Liver (tissue), 10 donors: ENCODE measurements at places on chromosomes 1 and 21.

DNA sequence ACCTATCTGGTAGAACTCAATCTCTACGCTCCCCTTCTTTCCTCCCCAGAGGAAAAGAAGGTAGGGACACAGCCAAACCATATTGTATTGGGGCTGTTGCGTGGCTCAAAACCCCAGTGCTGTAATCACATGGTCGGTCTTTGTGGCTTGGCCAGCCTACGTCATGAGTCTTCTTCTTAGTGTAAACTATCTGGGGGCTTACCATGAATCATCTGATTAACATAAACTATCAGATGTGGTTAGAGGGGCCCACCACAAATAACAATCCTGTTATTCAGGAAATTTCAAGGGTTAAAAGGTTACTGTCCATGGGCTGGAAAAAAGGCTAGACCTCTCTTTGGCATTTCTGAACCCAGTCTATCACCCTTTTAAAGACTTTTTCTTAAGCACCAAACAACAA, 49.5 kb upstream of the GPR52 start:
- H3K36me3 ChIP-seq, result peaks cover 2% of the 10 kb centered on the region
- no peaks in the 10 kb centered on the region for H3K4me1 ChIP-seq
- no peak overlapping the region for H3K27ac ChIP-seq
- no peak overlapping the region for H3K4me3 ChIP-seq
- no peaks in the 10 kb centered on the region for H3K27me3 ChIP-seq

DNA sequence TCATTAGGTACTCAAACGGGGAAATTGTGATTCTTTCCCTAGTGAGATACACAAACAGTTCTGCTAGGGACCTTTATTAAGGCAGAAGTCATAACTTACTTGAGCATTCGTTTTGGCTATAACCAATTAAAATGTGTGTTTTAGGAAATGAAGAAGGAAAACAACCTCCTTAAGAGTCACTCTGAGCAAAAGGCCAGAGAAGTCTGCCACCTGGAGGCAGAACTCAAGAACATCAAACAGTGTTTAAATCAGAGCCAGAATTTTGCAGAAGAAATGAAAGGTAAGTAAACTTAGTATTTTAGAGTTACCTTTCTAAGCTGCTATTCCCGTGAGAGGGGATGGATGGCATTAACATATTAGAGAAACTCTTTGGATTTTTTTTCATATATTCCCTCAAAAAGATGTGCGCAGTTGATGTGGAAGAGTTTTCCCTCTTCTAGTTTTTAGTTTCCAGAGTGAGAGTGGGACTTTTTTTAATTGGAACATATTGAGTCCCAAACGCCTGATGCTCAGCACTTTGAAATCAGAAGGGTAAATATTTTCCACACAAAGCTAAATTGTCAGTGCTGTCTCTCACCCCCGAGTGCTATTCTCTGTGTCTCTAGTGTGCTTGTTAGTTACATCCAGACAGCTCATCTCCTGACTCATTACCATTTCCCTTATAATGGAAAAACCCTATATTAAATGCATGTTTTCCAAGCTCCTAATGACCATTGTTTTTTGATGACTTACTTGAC, 34.9 kb downstream of the CENPF start:
- H3K4me3 ChIP-seq, result no peak overlapping the region
- no peaks in the 10 kb centered on the region for H3K4me1 ChIP-seq
- H3K27ac ChIP-seq, result no peak overlapping the region
- H3K27me3 ChIP-seq, result no peaks in the 10 kb centered on the region
- H3K36me3 ChIP-seq, result no peaks in the 10 kb centered on the region

DNA sequence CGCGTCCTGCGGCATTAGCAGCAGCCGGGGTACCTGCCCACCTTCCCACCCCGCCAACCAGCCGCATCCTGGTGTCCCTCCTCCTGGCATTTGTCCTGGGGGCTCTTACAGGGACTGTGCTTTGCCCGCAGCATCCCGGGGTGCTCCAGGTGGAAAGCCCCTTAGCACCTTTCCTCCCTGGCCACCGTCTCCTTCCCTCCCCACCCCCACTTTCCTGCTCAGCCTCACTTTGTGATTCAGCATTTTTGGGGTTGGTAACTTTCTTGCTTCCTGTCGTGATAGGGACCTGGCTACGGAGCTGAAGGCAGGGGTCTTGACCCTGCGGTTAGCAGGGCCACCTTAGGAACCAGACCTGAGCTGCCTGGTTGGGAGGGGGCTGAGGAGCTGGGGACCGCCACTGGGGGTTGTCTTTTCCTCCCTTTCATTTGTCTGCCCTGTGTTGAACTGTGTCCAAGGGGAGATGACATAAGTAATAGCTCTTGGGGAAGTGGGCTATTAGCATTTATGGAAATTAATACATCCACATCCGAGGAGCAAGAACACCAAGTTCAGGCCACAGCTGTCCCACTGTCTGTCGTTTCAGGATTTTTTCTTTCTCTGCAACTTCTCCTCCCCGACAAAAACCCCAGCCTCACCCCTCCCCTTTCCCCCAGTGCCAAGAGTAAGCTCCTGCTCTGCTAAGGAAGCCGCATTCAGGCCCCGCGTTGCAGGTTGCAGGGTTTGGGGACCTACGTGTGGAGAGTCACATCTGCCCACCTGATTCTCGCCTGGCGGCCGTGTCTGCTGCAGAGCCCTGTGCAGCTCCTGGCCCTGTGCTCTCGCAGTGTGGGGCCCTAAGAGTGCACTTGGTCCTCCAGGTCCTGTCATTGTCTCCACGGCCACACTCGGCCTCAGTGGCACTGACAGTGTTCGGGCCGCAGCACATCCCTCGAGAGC, 1.6 kb upstream of the NPHP4 start:
- no peak overlapping the region for H3K4me3 ChIP-seq
- DNase-seq, result no peak
- no peaks in the 10 kb centered on the region for H3K36me3 ChIP-seq
- H3K27ac ChIP-seq, result peak overlapping the region; percentile 31

DNA sequence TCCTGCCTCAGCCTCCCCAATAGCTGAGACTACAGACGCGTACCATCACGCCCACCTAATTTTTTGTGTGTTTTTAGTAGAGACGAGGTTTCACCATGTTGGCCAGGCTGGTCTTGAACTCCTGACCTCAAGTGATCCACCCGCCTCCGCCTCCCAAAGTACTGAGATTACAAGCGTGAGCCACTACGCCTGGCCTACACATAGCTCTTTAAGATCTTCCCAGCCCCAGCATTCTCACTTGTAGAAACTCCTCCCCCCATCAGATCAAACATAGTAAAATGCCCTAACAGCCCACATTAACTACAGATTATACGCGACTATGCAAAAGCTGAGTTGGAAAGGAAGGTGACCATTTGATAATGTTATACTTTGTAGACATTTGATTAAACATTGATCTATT, 634.8 kb downstream of the MATN1 start:
- H3K4me3 ChIP-seq, result no peak overlapping the region
- H3K36me3 ChIP-seq, result no peaks in the 10 kb centered on the region
- H3K4me1 ChIP-seq, result peaks cover 4% of the 10 kb centered on the region

- DNase-seq, result no peak
- H3K27ac ChIP-seq, result no peak overlapping the region
- no peaks in the 10 kb centered on the region for H3K4me1 ChIP-seq
- H3K4me3 ChIP-seq, result no peak overlapping the region
These were observed 158.9 kb downstream of the ST6GALNAC5 start for GRCh38 chr1:77026135-77026534.

DNA sequence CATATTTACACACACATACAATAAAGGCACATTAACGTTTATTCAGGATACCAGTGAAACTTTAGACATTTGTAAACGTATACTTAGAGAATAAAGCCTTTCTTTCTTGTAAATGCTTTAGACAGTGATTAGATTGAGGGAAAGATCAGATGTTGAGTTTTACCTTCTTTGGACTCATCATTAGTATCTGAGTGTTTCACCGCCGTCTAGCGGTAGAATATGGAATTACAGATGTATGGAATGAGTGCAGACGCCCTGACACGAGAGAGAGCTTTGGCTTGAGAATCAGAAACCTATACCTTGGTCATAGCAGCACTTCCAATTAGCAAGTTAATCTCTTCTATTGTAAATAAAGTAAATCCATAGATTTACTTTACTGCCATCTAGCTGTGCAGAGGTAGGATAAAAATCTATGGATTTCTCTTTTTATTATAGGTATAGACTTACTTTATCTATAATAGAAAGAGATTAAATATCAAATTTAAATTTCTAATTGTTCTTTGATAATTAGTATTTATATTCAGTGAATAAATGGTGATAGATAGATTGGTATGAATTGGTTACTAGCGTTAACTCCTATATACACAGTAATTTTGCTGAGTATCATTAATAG, 12.6 kb downstream of the FLG2 start:
- no peaks in the 10 kb centered on the region for H3K36me3 ChIP-seq
- no peak overlapping the region for H3K4me3 ChIP-seq
- no peaks in the 10 kb centered on the region for H3K27me3 ChIP-seq
- H3K27ac ChIP-seq, result no peak overlapping the region
- no peaks in the 10 kb centered on the region for H3K4me1 ChIP-seq

GRCh38 chr21:25995278-25995677, 175.3 kb downstream of the APP start:
- no peak overlapping the region for H3K27ac ChIP-seq
- no peaks in the 10 kb centered on the region for H3K27me3 ChIP-seq
- no peak for DNase-seq
- no peaks in the 10 kb centered on the region for H3K4me1 ChIP-seq
- H3K36me3 ChIP-seq, result peaks cover 12% of the 10 kb centered on the region

DNA sequence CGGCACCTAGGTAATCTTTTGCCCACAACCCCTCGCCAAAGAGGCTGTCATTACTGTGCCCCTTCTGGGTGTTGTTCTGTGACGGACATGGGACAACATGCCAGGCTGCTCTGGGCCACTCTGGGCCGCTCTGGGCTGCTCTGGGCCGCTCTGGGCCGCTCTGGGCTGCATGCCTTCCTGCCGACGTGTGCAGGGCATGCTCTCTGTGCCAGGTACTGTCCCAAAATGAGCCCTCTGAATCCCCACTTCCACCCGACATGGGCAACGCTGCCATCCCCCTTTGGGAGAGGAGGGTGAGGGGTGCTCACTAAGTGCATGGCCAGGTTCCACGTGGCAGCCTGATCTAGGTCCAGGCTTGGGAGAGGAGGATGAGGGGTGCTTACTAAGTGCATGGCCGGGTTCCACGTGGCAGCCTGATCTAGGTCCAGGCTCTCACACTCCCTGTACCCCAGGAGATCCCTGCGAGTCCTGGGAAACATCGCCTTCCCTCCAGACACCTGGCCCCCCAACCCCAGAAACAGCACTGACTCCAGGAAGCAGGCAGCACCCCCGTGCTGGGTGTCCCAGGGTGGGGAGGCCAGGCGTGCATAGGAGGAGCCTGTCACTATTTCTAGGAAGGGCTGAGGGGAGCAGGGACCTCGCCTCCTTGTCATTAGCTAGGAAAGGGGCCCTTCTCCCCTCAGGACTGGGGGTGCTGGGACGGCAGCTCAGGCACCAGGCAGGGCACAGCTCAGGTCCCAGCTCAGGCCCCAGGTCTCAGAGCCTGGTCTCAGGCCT, 16.5 kb downstream of the TTC34 start:
- no peak for DNase-seq
- no peak overlapping the region for H3K4me3 ChIP-seq
- no peak overlapping the region for H3K27ac ChIP-seq

GRCh38 chr1:58063095-58063494, 483.4 kb downstream of the OMA1 start:
- H3K4me1 ChIP-seq, result no peaks in the 10 kb centered on the region
- H3K36me3 ChIP-seq, result no peaks in the 10 kb centered on the region
- no peak for DNase-seq

DNA sequence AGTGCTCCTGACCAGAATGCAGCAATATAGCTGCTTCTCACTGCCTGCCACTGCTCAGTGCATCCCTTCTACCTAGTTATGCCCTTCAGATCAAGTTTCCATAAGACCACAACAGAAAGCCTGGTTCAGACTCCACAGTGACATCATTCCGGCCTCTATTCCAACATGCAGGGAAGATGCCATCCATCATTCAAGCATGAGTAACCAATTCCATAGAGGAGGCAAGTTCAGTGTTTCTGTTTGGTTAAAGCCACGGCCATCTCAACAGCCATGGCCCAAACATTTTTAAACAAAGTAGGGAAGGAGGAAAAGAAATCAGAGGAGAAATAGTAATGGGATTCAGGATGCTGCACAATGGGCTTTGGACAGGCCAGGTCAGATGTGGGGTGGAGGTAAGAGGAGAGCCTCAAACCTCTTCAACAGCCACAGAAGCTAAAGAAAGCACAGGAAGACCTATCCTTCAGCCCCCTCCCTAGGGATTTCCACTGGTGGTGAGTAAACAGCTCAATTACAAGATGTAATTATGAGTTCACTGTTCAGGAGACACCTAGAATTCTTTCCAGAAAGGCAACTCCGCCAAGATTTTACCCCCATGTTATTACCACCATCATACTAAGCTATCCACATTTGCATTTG, 484.9 kb downstream of the SETD4 start:
- no peaks in the 10 kb centered on the region for H3K27me3 ChIP-seq
- H3K4me3 ChIP-seq, result no peak overlapping the region
- H3K4me1 ChIP-seq, result no peaks in the 10 kb centered on the region

GRCh38 chr1:8361198-8361849, 43.4 kb downstream of the SLC45A1 start:
- no peak overlapping the region for H3K27ac ChIP-seq
- DNase-seq, result no peak
- H3K4me3 ChIP-seq, result no peak overlapping the region
- peaks cover 49% of the 10 kb centered on the region for H3K36me3 ChIP-seq
- H3K4me1 ChIP-seq, result peaks cover 31% of the 10 kb centered on the region

- no peaks in the 10 kb centered on the region for H3K27me3 ChIP-seq
- H3K4me3 ChIP-seq, result no peak overlapping the region
- no peaks in the 10 kb centered on the region for H3K36me3 ChIP-seq
- H3K4me1 ChIP-seq, result no peaks in the 10 kb centered on the region
- no peak for DNase-seq
- H3K27ac ChIP-seq, result no peak overlapping the region
These were observed 7.5 kb upstream of the EVI5 start for GRCh38 chr1:92792340-92792782.

- no peak for DNase-seq
- H3K27me3 ChIP-seq, result no peaks in the 10 kb centered on the region
- peaks cover 7% of the 10 kb centered on the region for H3K36me3 ChIP-seq
- no peak overlapping the region for H3K4me3 ChIP-seq
These were observed 77.9 kb downstream of the PLPP3 start for GRCh38 chr1:56501426-56501825.

DNA sequence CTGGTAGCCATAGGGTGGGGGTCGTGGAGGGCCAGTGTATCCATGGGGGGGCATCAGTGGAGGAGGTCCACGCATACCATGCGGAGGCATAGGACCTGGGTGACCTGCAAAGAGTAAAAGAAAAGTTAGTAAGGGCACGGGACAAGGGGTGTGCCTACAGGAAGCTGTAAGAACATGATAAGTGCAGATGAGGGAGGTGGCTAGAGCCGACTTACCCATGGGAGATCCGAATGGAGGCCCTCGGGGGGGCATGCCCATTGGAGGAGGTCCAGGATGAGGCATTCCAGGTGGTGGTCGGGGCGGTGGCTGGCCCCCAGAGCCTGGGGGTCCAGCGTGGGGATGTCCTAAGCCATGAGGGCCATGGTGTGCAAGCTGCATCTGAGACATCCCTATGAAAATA, 4.0 kb downstream of the SF3B4 start:
- H3K27ac ChIP-seq, result no peak overlapping the region
- peaks cover 25% of the 10 kb centered on the region for H3K36me3 ChIP-seq
- DNase-seq, result peak; percentile 56
- H3K27me3 ChIP-seq, result no peaks in the 10 kb centered on the region
- peaks cover 21% of the 10 kb centered on the region for H3K4me1 ChIP-seq
- H3K4me3 ChIP-seq, result no peak overlapping the region

- no peaks in the 10 kb centered on the region for H3K4me1 ChIP-seq
- no peaks in the 10 kb centered on the region for H3K27me3 ChIP-seq
- H3K36me3 ChIP-seq, result no peaks in the 10 kb centered on the region
- peak; percentile 56 for DNase-seq
- H3K4me3 ChIP-seq, result no peak overlapping the region
These were observed 130.4 kb upstream of the ADGRL2 start for GRCh38 chr1:81670286-81670685.
